CD4-positive, alpha-beta T cell treated with Interleukin-21 for 1 hour (primary cell): ENCODE measurements at places on chromosomes 5 and 9.

GRCh38 chr9:100602342-100602801 is 24.5 kb downstream of the CAVIN4 start:
- DNase-seq = no peak

- no peak for DNase-seq
These were observed 219.3 kb downstream of the CEMIP2 start for GRCh38 chr9:71549023-71549422.

DNA sequence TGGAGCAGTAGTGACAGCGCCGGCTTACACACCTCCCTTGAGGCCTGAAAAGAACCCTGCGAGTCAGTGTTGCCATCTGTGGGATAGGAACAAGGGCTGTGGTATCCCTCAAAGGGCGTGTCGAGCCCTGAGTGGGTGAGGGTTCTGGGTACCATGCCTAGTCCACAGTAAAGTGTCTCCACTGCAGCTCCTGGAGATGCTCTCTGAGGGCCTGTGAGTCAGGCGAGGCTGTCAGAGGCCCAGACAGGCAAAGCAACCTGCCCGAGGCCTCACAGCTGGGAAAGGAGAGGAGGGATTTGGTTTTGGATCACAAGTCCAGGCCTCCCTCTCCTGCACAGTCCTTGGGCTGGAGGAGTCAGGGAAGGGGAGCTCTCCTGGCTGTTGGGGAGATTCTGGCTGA is 6.1 kb downstream of the PRRX2 start:
- DNase-seq = no peak

DNA sequence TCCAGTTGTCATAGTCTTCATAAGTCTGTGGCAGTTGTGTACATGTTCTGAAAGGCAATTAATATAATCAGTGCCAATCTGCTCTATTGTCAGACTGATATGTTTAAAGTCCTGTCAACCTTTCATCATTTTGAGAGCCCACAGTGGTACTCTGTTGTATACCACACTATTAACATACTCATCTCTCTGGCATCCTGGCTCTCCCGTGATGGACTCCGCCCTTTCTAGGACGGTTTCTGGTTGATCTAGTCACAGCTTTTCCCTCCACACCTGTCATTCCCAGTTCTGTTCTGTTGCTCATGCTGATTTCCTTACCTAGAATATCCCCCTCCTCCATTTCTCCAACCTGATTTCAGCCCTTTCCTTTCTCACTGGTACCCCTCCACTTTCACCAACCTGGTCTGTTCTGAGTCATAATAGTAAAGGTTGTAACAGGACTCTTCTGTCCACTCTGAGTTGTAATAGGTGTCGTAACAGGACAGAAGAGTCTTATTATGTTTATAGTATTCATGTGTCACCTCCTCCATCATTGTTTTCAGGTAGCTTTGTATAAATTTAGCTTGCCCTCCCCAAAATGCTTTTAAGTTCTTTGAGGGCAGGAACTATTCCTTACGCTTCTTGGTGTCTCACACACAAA is 4.1 kb downstream of the PTCD2 start:
- DNase-seq = no peak

GRCh38 chr9:75083188-75083970 is 4.6 kb downstream of the NMRK1 start:
- peak; percentile 64 for DNase-seq

GRCh38 chr5:36623832-36624231 is 17.4 kb downstream of the SLC1A3 start:
- DNase-seq = no peak
